Adrenal gland (tissue), 19 donors: ENCODE measurements at places on chromosomes 11 and 22.

- DNase-seq: no peak
These were observed 56.2 kb downstream of the RASSF10 start for GRCh38 chr11:13065200-13065787.

DNA sequence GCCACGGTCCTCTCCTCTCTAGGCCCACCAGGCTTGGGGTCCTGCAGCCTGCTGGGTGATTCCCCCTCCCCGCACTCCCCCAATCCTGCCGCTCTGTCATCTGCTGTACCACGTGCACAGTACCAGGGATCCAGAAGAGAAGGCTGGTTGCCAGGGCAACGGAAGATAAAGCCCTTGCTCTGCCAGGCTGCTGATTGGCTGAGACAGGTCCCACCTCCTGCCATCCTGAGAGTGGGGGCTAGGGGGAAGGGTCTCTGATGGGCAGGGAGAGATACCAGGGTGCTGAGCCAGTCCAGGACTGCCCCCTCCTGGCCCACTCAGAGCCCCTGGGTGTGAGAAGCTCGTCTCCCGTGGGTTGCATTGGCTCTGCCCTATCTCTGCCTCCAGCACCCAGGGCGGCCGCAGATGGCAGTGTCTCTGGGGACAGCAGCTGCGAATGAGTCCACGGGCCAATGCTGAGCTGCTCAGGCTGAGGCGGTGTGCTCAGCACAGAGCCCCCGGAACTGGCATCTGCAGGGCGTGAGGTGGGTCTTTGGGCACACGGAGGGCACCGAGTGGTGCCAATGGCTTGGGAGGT is at the start of gene SMIM45:
TSS of gene SMIM45 (plus strand) at position 253 of the 577 bp plus-strand sequence.
- DNase-seq: peak; percentile 46

DNA sequence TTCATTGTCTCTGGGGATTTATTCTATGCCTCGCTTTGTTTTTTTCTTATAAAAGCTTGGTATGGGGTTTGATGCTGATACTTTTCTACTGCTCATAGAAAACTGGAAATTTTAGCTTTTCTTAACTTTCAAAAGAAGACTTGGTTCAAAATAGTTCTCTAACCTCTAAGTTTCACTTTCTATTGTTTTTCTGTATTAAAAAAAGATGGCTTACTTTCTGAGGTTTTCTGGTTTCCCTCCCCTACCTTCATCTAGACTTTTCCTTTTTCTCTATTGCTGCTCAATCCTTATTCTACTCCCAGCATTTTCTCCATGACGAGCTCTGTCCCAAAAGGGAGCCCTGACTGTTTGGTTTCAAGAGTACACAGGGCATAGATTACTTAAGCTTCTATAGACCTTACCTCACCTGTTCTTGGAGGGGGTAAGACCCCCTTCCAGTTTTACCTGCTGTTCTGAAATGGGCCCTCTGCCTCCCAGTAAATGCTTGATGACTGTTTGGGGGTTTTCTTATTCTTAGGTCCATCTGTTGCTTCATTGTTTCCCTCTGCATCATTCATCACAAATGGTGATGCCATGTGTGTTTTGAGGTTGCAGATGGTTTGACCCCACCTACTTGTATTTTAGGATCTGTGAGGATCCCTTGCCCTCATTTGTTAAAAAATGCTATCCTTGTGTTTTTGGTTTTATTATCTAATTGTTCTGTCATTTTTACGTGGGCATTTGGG is 29.5 kb downstream of the DNHD1 start:
- no peak for DNase-seq

GRCh38 chr22:30056015-30056414 is 24.2 kb upstream of the HORMAD2 start:
- no peak for DNase-seq

DNA sequence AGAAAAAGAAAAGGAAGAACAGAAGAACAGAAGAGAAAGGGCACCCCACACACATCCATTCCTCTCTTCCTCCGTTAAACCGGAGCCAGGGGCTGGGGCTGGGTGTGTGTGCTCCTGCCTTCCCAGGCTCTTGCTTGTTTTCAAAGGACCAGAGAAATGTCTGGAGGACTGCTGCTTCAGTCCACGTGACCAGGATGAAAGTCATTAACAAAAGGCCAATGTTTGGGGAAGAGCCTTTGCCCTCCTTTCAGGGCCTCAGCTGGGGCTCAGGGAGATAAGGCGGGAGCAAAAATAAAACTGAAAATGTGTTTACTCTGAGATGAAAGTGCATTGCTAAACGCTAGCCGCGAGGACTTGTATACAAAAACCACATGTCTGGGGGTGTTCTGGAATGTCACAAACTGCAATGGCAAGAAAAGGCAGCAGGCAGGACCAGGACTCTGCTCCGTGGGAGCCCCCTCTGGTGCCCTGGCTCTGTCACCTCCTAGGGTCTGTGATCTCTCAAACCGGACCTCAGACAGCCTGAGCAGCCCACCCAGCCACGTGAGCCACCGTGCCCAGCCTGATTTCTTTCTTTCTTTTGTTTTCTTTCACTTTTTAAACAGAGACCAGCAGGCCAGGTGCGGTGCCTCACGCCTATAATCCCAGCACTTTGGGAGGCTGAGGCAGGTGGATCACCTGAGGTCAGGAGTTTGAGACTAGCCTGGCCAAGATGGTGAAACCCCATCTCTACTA is 31.6 kb upstream of the MYH9 start:
- DNase-seq: peak; percentile 66
